ENCODE measurements at places on chromosomes 1 and 21.

DNA sequence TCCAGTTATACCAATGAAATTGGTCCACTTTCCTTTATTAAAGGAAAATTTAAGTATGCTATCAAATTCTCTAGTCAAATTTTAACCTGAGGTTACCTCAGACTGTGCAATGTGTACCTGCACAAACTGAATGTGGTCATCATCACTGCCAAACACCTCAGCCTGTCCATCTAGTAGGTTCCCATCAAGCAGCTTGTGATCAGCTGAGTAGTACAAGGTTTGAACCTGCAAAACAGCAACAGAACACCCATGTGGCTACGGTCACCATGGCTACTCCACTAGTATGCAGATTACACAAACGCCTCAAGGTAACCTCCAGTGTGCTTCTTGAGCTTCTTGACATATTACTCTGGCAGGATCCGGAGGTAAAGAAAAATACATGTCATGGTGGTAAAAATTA, 11.6 kb downstream of the IVNS1ABP start:
- no peak for DNase-seq

- no peak for DNase-seq
These were observed 618 bp downstream of the C1orf226 start for GRCh38 chr1:162381941-162382750.

DNA sequence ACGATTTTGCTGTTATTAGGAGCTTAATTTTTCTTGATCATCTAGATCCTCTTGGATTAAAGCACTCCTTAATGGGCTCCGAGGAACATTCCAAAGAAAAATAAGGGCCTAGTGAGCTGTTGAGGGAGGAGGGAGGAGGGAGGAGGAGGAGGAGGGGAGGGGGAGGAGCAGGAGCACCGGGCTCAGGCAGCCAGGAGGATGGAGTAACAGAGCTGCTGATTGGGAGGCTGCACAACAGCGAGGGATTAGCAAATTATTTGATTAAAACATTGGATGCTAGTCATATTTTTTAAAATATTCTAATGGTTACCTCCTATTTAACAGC, 302.1 kb upstream of the RRP15 start:
- DNase-seq = no peak

DNA sequence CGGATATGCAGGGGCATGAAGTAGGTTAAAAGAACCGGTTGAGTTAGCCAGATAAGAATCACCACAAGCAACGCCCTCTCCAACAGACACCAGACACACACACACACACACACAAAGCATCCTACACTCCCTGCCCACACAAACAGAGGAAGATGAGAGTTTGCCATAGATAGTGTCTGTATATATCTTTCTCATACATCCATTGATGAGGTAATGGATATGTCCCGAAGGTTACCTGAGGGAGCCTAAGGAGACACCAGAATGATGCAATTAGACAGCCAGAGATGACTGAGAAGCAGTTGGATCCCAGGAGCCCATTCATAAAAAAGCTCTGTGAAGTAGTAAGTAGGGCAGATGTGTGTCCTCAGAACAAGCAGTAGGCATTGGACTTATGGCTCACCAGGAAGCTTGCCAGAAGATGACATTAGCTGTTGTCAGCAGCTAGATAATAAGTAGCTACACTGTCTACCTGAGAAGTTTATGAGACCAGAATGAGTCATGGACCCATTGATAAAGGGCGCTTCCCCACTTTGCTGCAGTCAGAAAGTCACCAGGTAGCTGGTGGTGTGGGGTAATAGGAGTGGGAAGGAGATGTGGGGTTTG, 247.0 kb downstream of the KCNT2 start:
- DNase-seq = no peak

DNA sequence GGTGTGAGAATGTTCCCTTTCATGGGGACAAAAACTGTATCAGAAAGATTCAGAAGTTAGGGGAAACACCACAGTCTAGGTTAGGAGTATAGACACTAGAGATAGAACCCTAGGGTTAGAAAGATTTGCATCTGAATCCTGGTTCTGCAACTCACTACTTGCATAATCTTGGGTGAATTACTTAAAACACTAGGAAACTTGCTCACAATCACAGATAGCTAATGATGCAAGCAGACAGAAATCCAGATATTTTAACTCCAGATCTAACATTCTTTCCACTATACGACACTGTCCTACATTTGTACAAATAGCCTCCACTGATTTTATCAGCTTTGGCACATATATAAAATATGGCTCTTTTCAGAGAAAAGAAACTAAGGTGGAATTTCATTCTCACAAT, 30.8 kb upstream of the GLIS1 start:
- no peak for DNase-seq

DNA sequence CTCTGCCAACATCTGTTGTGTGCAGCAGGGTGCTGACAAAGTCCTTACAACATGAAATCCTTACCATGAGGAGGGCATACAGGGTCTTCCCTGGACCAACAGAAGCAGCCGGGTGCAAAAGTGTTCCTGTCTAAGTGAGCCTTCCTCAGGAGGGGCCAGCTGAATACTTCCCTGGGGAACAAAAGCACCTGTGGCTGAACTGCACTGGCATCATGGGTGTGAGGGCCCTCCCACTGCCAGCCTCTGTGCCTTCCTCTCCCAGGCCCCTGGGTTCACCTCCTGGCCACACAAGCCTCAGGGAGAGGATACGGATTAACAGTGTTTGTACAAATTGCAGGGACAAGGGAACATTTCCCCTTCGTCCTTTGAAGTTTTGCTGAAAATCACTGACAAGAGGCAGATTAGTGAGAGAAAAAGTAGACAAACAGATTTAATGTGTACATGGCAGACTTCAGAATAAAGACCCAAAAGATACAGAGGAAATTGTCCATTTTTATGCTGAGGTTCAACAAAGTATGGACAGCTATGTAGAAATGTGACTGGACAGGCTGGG, 91.0 kb upstream of the PPM1J start:
- no peak for DNase-seq

GRCh38 chr1:9782897-9783296, 40.9 kb downstream of the CLSTN1 start:
- DNase-seq = no peak

DNA sequence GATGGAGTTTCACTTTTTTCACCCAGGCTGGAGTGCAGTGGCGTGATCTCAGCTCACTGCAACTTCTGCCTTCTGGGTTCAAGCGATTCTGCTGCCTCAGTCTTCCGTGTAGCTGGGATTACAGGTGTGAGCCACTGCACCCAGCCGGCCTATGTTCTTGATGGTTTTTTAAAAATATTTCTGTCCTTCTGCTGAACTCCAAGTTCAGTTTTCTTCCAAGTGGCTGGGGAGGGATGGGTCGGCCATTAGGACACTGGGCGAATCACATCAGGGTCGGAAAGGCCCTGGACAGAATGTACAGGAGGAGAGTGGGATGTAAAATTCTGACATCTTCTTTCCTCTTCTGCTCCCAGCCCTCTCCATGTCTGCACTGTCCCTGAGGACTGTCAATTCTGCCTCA, 289.6 kb downstream of the PTPRU start:
- no peak for DNase-seq

- DNase-seq = no peak
These were observed 8.6 kb downstream of the YBEY start for GRCh38 chr21:46294647-46295176.

- no peak for DNase-seq
These were observed 387.8 kb upstream of the ADGRL2 start for GRCh38 chr1:81412954-81413353.

DNA sequence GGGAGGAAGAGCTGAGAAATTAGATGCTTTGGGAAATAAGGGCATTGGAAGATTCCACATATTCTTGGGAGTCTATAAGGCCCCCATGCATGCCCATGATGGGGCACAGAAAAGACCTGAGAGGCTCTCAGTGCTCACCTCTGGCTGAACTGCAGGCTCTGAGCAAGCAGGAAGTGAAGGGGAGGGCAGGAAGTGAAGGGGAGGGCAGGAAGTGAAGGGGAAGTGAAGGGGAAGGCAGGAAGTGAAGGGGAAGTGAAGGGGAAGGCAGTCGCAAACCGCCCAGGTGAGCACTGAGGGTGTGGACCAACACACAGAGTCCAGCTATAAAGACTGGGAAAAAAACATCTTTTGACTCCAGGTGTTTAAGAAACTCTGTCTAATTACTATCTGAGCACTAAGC, 3.5 kb downstream of the KRTAP10-9 start:
- DNase-seq = no peak

All from esophagus squamous epithelium (tissue), 5 donors.